Activated CD8-positive, alpha-beta memory T cell treated with anti-CD3 and anti-CD28 coated beads for 4 hours (primary cell): ENCODE measurements at places on chromosomes 11 and 22.

DNA sequence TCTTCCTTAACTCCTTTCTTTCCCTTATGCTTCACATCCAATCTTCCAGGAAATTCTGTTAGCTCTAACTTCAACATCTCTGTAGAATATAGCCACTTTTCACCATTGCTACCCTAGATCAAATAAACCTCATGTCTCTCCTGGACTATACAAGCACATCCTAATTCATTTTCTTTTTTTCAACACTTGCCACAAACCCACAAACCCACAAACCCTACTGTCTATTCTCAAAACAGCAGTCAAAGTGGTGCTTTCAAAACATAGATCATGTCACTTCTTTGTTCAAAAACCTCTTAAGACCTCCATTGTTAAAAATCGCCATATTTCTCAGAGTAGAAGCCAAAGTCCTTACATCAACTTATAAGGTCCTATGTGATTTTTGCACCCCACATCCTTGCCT, 94.3 kb downstream of the PIWIL4 start:
- no peak for DNase-seq

DNA sequence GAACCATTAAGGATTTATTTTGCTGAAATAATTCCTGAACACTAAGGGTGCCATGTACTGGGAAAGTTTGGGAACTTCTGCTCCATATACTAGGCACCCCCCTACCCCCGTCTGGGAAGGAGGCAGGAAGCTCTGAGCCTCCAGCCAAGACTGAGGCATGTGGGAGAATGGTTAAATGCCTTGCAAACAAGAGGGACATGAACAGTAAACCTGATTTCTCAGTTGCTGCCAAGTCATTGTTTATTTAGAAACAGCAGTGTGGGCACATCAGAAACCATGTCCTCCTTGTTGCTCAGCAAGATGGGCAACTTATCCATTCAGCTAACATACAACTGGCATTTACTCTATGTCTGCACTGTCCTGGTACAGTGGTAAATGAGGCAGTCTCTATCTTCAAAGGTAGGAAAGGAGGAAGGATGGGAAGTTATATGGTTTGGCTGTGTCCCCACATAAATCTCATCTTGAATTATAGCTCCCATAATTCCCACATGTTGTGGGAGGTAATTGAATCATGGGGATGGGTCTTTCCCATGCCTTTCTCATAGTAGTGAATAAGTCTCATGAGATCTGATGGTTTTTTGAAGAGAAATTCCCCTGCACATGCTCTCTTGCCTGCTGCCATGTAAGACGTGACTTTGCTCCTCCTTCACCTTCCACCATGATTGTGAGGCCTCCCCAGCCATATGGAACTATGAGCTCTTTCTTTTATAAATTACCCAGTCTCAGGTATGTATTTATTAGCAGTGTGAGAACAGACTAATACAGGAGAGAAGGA, 459.1 kb downstream of the MIAT start:
- no peak for DNase-seq

DNA sequence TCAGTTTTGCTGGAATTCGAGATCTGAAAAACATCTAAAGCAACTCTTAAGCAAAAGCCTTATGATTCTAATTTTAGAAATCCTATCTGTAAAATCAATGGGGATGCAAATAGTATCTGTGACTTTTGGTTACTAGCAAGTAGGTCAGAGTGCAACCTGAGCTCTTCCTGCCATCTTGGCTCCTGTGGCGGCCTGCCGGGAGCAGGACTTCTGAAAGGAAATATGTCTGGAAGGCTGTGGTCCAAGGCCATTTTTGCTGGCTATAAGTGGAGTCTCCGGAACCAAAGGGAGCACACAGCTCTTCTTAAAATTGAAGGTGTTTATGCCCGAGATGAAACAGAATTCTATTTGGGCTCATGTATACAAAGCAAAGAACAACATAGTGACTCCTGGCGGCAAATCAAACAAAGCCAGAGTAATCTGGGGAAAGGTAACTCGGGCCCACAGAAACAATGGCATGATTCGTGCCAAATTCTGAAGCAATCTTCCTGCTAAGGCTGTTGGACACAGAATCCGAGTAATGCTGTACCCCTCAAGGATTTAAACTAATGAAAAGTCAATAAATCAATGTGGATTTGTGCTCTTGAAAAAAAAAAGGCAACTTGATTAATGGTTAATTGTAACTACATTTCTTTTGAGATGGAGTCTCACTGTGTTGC, 1.7 kb downstream of the SAMM50 start:
- no peak for DNase-seq

DNA sequence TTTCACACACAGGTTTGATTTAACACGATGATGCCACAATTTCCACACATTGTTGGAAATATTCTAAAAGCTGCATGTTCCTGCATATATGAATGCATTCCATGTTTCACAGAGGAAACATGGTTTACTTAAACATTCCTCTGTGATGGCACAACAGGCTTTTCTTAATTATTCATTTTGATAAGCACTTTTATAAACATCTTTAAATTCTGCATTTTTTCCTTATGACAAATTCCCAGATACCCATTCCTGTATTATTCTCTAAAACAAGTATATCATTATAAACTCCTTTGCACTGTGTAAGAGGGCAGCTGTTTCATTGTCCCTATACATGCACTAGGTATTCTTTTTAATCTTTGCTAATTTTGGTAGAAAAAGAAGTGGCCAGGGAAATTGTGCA, 532.3 kb downstream of the SOX6 start:
- DNase-seq = no peak

- DNase-seq = no peak
These were observed 5.5 kb downstream of the PRSS23 start for GRCh38 chr11:86805873-86806310.

GRCh38 chr11:80388130-80388529, 947.3 kb upstream of the TENM4 start:
- no peak for DNase-seq

DNA sequence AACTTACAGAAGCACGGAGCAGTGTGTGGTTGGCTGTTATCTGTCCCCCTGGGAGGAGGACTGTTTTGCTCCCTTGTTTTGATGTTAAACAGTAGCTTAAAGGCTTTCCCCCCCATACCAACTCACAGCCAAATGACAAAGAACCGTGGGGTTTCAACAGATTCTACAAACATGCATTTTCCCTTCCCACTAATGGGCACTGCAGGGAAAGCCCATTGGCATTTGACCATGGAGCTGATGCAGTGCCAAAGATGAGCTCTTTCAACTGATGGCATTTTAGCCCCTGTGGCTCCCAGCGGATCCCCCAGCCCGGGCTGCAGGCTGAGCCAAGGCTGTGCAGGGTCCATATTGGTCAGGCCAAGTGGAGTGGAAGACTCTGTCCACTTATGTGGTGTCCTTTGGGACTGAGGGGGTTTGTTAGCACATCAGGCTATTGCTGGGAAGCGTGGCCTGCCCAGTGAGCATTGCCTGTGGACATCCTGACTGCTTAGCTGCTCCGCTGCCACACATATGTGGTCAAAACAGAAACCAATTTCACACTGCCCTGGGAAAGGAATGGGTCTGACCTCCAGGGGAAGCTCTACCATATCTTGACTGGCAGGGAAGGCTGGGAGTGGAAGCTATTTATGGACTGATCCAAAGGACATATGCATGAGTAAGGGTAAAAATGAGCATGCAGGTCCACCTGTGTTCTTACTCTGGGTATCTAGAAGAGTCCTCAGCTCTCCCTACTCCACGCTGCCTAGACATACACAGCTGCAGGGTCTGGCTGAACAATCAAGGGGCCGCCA, 116.4 kb upstream of the PARVA start:
- no peak for DNase-seq

- no peak for DNase-seq
These were observed 10.8 kb downstream of the PRR5L start for GRCh38 chr11:36306888-36307287.

GRCh38 chr22:20549232-20549841, 41.9 kb downstream of the MED15 start:
- no peak for DNase-seq

DNA sequence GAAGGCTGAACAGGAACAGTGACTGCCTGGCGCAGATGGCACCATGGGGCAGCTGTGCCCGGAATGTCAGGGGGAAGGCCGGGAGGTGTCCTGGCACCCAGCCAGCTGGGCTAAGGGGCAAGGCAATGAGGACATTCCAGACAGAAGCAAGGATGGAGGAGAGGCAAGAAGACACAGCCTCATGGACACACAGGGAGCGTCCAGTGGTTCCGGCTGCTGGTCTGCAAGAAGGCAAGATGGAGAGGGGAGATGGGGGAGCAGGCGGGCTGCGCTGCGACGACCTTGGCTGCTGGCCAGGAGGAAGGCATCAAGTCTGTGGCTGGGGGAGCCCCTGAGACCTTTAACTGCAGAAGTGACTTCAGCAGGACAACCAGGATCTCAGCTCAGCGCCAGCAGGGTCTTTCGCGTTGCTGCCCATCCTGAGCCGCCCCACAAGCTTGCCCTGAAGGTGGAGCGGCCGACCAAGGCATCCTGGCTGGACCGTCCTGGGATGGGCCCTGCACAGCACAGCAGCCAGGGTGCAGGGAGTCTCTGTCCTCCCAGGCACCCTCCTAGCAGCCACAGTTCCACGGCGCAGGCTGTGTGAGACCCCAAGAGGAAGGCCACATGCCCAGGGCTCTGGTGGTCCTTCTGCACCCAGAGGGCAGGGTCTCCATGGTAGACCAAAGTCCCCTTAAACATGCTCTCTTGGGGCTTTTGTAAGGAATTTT, 531.7 kb downstream of the BRD1 start:
- DNase-seq = no peak
